ENCODE measurements at places on chromosomes 12 and 14.

DNA sequence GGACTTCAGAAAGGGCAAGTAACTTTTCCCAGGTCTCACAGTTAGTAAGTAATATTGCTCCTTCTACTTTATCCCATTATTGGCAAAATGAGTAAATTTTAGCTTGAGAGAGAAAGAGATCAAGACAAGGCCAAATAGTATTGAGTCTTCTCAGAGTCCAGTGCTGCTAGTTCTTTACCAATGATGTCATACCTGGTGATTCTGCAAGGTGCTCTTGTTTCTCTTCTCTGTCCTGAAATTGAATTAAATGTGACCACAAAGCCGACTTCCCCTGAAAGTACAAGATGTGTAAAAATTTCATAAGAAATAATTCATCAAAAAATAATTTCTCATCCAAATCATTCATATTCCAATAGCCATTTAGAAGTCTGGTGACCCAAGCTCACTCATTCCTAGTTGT lies 97.5 kb upstream of the SINHCAF start:
- no peak for DNase-seq

DNA sequence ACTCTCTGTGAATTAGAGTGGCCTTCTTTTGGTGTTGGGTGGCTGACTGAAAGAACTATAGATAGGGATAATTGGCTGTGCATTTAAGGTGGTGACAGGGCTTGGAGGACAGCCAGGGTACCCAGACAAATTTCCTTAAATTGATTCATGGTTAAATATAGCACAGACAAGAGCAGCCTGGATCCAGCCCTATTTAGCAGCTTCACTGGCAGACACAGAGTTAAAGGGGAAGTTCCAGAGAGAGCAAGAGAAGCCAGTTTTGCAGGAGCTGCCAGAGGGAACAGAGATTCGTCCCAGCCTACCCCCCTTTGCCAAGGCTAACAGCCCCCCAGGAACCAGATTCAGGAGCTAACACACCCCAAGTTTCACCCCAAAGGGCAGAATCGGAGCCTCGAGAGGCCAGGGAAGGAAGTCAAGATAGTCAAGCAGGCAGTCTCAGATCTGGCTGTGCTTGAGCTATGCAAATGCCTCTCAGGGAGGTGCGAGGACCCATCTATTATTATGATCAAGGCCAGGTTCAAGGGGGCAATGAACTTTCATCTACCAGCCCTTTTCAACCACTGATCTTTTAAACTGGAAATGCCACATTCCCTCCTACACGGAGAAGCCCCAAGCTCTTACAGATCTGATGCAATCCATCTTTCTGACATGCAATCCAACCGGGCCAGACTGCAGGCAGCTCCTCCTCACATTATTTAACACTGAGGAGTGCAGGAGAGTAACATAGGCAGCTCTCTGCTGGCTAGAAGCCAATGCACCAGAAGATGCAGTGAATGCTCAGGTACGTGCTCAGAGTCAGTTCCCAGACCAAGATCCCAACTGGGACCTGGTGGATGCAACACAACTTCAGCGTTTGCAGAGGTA lies 58.2 kb downstream of the DHRS2 start:
- DNase-seq: no peak

DNA sequence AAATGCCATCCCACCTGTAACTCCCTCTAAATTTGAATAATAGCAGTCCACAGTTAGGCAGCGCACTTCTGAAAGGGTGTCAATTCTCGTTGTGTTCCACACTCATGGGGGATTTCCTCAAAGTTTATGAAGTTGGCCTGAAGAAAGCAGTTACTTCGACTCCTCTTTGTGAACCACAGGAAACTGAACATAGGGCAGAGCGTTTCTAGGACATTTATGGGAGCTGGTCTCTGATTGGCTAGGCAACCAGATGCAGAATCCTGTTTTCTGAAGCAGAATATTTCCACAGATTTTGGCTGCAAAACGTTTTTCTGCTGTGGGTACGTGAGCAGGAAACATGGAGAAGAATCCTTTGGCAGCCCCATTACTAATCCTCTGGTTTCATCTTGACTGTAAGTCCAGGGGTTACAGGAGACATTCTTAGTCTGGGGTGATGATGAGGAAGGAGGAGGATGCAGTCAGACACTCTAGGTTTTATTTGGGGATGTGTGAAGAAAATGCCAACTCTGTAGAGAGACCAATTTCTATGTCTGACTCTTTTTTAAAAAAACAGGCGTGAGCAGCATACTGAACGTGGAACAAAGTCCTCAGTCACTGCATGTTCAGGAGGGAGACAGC lies 431.5 kb upstream of the OR4E1 start:
- DNase-seq: no peak

GRCh38 chr12:91991399-91992187 lies 154.1 kb downstream of the BTG1 start:
- DNase-seq: no peak

Data from tibial nerve (tissue), 4 donors.